ENCODE measurements at places on chromosomes 12 and 14.

GRCh38 chr12:117039891-117040309, 59.3 kb downstream of the TESC start:
- peak; percentile 10 for DNase-seq

GRCh38 chr12:104865080-104865479, 93.0 kb downstream of the SLC41A2 start:
- DNase-seq, result no peak

GRCh38 chr14:79643132-79643531, 568.2 kb downstream of the DIO2 start:
- DNase-seq, result no peak

- DNase-seq, result no peak
Measured at GRCh38 chr14:102020058-102020971, 55.9 kb downstream of the DYNC1H1 start.

- DNase-seq, result no peak
Measured at GRCh38 chr14:96233661-96234060, 22.3 kb upstream of the BDKRB1 start.

DNA sequence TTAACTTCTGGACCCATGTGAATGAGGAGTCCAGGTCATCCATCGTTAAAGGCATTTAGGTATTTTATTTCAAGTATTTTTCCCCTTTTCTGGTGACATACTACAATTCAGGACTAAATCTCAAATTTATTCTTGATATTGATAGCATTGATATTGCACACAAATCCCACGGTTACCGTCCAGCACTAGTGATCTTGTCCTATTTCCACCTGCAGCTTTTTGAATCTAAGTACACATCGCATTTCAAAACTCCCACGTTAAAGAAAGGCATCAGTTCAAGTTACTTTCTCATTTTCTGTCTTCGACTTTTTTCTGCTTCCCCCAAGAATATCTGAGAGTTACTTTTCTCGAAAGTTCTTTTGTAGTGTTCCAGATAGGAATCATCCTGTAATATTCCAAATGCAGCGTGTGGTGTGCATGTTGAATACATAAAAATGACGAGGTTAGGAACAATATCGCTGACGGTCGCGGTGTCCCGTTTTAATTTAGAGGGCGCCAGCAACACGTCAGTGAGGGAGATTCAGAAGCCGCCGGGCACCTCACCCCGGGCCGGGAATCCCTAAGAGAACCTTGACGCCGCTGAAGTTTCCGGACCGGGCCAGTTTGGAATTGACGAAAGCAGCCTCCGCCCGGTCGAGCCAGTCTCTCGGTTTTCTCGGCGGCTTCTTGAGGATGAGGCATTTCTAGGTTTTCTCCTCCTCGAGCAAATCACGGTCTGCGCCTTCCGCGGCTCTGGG, 569 bp upstream of the RGS6 start:
- DNase-seq, result peak; percentile 32

GRCh38 chr12:113762155-113762881, 203.8 kb downstream of the RBM19 start:
- no peak for DNase-seq

DNA sequence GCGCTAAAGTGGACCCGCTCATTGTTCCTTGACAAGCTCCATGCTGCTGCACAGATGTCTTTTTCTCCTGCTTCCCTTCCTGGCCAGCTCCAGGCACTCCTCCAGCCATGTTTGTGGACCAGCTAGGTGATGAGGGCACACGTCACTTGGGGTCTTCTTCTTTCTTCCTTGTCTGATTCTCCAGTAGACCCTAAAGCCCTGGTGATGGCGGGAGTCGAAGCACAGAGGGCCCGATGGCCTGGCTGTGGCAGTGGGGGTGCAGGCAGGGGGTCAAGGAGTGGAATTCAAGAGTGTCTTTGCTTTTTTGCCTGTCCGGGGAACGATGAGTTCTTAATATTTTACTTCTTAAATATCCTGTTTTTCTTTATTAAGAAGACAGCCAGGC, 23.0 kb upstream of the AMN start:
- no peak for DNase-seq

DNA sequence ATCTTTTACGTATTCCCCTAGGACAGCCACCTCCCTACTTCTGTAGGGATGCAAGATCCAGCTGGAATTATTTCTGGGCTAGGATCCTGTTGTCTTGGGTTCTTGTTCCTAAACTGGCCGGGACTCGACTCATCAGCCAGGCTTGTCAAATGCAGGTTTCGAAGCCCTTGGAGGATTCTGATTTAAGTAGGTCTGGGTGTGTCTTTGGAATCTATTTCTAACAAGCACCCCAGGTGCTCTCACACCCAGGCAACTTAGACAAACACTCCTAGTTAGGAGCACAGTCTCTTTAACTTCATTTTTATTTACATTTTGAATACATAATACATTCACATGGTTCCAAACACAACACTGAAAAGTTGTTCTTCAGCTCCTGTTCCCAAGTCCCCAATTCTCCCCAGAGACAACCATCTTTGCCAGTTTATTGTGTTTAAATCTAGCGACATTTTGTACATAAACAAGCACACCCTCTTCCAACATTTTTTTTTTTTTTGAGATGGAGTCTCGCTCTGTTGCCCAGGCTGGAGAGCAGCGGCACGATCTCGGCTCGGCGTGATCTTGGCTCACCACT, 20.9 kb downstream of the MORN3 start:
- no peak for DNase-seq

DNA sequence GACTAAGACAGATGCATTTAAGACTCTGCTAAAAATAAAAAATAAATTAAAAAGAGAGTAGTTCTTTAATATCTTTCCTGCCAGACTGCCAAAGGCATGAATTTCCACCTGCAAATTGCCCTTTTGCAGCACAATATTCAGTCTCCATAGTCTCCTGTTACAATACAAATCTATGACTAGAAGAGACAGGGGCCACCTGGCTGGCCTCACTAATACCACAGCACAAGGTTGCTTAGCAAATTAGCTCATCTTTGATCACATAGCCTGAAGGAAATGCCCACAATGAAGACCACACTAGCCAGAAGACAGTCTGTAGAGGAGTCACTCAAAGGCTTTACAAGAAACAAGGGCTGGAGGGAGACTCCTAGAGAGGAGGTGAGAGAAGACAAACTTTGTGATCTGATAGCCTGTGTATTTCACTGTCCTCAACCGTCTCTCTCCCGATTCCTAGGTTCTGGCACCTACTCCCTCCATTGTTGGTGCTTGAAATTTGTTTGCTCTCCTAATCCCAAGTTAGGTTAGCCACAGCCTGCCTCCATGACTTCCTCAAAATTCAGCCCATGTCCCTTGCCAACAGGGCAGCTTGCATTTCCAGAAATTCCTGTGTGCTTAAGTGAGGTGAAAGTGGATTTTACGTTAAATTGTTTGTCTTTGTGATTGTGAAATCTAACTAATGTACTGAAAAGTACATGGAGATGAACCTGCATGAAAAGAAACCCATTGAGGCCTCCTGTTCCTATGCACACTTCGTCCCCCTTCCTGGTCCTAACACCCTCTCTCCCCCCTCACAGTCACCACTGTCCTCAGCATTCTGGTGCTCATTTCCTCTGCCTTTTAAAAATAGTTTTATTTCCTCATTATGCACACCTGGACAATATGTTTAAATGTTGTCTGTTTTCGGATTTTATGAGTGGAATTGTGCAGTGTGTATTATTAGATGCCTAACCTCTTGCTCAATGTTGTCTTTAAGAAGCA, 88.7 kb upstream of the PLXNC1 start:
- DNase-seq, result no peak

GRCh38 chr12:67647181-67647798, 1.3 kb upstream of the DYRK2 start:
- peak; percentile 54 for DNase-seq

Data from left hindlimb (tissue), 1 donor.